ENCODE measurements at places on chromosomes 11 and 22.

DNA sequence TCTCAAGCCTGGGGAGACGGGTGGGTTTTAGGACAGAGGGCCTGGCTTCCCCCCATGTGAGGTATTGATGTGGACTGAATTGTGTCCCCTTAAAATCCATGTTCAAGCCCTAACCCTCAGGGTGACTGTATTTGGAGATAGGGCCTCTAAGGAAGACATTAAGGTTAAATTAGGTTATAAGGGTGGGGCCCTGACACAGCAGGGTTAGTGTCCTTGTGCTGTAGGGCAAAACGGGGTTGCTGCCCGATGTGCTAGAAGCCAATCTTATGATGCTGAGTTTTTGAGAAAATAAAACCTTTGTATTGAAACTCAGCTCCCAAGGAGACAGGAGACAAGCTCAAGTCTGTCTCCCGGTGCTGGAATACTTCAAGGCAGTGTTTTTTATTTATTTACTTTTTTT is 71.1 kb upstream of the NUP50 start:
- no peak for DNase-seq

DNA sequence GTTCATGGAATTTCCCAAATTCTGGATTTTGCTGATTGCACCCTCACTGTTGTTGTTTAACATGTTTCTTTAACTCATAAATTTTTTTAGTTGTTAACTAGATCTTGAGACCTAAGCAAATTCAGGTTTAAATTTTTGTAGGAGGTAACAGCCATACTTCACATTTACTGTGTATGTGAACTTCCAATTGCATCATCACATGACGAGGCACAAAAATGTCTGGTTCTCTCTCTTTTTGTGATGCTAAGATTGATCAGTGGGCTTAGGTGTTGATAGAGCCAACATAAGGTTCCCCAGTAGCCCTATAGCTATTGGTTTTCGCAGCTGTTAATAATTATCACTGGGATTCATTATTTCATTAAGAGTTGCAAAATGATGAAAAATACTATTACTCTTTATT is 277.5 kb downstream of the TMEM135 start:
- no peak for DNase-seq

DNA sequence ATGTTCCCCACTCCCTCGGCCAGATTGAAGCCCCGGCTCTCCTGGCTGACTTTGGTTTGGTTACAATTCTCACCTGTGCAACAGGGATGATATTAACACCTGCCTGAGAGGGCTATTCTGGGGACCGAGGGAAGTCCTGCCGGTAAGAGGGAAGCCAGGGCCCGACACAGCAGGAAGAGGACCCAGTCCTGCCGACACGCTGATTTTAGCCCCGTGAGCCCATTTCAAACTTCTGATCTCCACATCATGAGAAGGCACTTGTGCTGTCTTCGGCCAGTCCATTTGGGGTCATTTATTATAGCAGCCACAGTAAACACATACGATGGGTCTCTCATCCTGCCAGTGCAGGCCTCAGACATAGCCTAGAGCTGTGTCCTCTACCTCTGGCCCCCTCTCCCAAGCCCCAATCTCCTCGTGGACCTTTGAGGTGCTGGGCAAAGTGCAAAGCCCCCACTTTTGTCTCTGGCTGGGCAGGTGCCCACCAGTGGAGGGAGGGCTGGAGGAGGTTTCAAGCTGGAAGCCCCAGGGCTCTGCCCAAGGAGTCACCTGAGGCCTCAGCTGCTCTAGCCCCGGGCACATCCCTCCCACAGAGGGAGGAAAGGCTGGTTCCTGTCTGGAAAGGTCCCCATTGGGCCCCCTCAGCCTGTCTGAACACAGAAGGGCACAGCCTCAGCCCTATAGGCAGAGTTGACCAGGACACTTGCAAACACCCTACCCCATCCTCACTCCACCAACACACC is 59.1 kb upstream of the FGF3 start:
- DNase-seq = no peak

- no peak for DNase-seq
These were observed 1.3 kb downstream of the UNC93B1 start for GRCh38 chr11:68002575-68002937.

- no peak for DNase-seq
These were observed 99.4 kb upstream of the MTMR2 start for GRCh38 chr11:96023275-96023674.

DNA sequence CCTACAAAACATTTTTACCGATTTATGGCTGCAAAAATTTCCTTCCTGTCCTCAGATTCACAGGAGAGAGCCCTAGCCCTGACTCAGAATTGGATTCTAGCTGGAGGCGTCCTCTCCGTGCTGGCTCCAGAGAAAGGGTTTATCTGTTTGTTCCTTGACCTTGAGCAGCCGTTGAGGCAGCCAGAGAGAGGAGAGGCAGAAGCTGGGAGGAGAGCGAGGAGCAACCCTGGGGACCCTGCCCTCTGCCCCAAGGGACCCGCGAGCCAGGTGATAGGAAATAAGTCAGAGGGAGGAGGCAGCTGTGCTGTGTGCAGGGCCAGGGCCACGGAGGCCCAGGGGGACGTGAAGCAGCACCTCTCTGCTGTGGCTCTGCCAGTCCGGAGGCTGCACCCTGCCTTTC is 75.6 kb downstream of the IGLL1 start:
- no peak for DNase-seq

- DNase-seq = no peak
These were observed 1378.9 kb downstream of the TBC1D22A start for GRCh38 chr22:48141301-48141700.

DNA sequence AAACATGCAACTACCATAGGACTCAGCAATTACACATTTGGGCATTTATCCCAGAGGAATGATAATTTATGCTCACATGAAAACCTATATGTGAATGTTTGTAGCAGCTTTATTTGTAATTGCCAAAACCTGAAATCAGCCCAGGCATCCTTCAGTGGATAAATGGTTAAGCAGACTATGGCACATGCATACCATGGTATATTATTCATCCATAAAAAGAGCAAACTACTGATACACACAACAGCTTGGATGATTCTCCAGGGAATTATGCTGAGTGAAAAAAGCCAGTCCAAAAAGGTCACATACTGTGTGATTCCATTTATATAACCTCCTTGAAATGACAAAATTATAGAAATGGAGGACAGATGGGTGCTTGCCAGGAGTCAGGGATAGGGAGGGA is 86.7 kb downstream of the ALX4 start:
- no peak for DNase-seq

GRCh38 chr11:62077132-62077531 is 46.7 kb upstream of the INCENP start:
- DNase-seq = no peak

DNA sequence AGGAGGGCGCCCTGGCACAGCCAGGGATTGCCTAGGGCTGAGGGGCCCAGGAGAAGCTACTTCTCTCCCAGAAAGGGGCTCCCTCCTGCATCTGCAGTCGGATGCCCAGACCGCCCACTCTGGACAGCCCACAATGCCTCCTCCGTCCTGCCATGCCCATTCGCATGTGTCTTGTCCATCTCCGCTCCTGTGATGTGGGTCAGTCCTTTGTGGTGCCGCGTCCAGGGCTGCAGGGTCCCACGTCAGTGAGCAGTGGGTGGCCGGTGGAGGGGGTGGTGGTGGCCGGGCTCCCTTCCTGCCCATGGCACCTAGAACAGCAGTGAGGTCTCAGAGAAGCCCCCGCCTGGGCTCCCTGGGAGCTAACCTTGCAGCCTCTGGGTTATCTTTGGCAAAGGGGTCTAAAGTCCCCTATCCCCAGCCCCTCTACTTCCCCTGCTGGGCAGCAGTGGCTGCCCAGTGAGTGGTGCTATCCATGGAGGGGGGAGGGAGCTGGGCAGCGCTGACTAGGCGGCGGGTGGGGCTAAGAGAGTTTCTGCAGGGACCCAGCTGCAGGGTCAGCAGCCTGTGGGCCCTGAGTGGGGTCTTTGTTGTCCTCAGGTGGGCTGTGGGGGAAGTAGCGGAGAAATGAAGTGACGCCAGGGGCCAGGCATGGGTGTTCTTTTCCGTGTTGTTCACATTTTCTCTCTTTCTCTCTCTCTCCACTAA is 41.1 kb downstream of the KCNC1 start:
- DNase-seq = no peak

GRCh38 chr11:70742553-70743291 is 344.4 kb downstream of the CTTN start:
- no peak for DNase-seq

- DNase-seq = peak; percentile 29
These were observed 7.2 kb downstream of the AHNAK start for GRCh38 chr11:62539238-62539925.

- DNase-seq = no peak
These were observed 37.9 kb downstream of the FAM227A start for GRCh38 chr22:38618258-38618657.

GRCh38 chr22:31561238-31561887 is 65.0 kb downstream of the SFI1 start:
- DNase-seq = peak; percentile 19

- no peak for DNase-seq
These were observed 14.1 kb upstream of the KCNQ1OT1 start for GRCh38 chr11:2713661-2714462.

GRCh38 chr11:105282658-105283057 is 143.1 kb upstream of the CARD18 start:
- DNase-seq = no peak

- no peak for DNase-seq
These were observed 27.4 kb upstream of the SYT8 start for GRCh38 chr11:1807264-1807995.

- no peak for DNase-seq
These were observed 90.7 kb downstream of the BCR start for GRCh38 chr22:23270798-23271596.

DNA sequence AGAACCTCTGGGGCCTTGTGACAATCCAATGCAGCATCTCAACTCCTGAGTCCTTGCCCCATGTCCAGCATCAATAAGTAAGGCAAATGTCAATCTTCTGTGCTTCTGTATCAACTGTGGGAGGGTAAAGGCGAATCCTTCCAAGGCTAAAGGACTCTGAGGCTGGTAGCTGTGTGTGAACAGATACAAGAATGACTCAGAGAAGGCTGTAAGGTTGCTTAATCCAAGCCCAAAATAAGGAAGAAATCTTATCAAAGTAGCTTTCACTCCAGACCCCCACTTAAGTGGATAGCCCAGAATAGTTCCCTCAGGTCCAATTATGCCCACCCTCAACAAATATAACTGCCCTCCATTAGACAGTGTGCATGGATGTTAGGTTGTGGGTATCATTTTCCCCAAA is 28.1 kb upstream of the SCGB1A1 start:
- DNase-seq = no peak

GRCh38 chr22:50712341-50713007 is 25.5 kb upstream of the ACR start:
- no peak for DNase-seq

DNA sequence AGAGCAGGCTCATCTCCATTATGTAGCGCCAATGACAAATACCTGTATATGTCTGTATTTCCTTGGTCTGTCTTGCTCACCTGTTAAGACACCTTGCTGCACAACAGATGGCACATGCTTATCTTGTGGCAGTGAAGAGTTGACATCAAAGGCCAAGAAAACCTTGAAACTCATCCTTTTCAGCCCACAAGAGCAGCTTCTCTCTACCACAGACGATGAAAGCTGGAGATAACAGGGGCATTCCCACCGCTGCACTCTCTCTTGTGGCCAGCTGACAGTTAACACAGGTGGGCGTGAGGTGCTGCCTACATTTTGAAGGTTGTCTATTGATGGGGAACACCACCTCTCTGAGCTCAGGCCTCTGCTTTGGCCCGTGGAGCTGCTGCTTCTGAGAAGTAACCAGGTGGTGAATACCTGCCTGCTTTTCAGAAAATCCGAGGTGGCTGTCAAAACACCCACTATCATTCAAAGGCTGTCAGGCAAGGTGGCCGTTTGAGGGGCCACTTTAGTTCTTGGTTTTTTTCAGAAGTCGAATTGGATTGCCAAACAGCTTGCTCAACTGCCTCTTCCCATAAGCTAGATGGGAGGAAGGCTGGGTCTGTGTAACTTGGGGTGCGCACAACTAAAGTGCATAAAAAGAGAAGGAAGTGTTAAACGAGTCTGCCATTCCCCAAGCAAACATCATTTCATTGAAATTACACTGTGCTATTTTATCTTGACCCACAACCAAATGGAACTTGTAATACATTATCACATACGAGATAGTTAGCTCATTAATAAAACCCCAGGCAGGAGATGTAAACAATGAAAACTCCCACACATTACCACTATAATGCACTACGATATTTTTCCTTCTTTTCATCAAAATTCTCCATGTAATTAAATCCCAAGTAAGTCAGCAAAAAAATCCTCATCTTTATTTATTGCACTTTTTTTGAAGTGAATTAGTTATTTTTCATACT is 87.1 kb upstream of the RAG2 start:
- no peak for DNase-seq

DNA sequence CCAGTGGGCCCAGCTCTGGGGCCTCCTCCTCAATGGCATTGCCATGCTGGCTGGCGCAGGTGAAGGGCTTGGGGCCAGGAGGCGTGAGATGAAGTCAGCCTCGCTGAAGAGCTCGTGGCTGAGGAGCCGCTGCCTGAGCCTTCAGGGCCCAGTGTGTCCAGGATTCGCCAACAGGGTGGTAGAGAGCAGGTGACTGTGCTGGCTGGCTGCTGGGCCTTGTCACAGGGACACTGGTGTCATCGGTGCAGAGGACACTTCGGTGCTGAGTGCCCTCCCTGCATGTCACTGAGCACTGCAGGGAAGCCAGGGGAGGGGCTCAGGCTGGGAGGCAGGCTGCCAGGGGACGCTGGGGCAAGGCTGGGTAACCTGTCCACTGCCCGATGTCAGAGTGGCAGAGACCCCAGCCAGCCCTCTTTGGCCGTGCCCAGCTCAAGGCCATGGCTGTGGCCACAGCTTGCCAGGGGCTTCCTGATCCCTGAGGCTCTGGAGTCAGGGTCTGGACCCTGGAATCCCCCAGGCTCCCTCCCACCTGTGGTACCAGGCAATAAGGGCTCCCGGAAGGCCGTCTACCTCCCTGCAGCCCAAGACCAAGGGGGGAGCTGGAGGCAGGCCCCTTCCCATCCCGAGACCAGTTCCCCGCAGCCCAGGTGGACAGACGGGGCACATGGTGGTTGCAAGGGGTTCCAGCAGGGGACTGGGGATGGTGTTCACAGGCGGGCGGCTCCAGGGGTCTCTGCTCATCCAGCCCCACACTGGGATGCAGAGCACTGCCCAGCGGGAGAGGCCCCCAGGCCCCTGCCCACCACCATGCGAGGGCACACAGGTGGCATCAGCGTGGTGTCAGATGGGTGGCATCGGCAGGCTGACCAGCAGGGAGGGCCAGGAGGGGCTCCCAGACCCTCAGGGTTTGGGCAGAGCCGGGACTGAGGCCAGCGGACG is 63.9 kb downstream of the ARFGAP3 start:
- DNase-seq = no peak

DNA sequence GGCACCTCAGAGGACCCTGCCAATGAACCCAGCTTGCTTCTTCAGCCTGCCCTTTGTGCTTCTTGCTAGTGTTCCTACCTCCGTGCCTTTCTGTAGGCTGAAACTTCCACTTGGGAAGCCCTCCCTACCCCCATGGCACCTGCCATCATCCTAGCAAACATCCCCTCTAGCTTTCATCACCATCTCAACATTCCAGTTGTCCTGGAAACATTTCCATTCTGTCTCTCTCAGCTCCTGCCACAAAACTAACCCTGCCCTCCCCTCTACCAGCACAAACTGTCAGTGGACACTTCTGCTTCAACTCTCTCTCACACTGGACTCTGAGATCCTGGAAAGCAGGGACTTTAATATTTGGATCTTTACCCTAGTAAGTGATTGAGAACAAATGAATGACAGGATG is 525.8 kb upstream of the TENM4 start:
- no peak for DNase-seq

- DNase-seq = no peak
These were observed 539 bp upstream of the SLC36A4 start for GRCh38 chr11:93198215-93198845.

GRCh38 chr11:44324749-44325525 is 15.0 kb upstream of the ALX4 start:
- DNase-seq = no peak
